ENCODE measurements at places on chromosomes 16 and 17. TPM values are rescaled to one million over a fixed set of nuclear protein-coding genes. Genes with fewer than 3 reads are reported as not detected.

GRCh38 chr16:67017421-67017750 lies 11.6 kb upstream of the CBFB start:
- no peak for DNase-seq

Gene STAC2
- 0.14 TPM for polyA plus RNA-seq

Gene NEUROD2
- 0.11 TPM for polyA plus RNA-seq

DNA sequence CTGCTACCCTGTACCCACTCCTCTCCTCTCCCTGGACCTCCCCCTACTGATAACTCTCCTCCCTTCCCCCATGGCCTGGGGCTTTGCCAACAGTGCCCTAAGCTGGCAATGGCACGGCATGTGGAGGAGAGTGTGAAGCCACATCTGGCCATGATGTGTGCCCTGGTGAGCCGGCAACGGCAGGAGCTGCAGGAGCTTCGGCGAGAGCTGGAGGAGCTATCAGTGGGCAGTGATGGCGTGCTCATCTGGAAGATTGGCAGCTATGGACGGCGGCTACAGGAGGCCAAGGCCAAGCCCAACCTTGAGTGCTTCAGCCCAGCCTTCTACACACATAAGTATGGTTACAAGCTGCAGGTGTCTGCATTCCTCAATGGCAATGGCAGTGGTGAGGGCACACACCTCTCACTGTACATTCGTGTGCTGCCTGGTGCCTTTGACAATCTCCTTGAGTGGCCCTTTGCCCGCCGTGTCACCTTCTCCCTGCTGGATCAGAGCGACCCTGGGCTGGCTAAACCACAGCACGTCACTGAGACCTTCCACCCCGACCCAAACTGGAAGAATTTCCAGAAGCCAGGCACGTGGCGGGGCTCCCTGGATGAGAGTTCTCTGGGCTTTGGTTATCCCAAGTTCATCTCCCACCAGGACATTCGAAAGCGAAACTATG lies 5.2 kb downstream of the TRAF4 start:
- no peak for DNase-seq

GRCh38 chr17:64129515-64129764 lies 504 bp downstream of the ERN1 start:
- no peak for DNase-seq

Gene TNFRSF13B
- polyA plus RNA-seq = not detected

Gene KRT222
- polyA plus RNA-seq = 0.61 TPM

- no peak for DNase-seq
These were observed 120.1 kb downstream of the ABCA8 start for GRCh38 chr17:68835071-68835470.

DNA sequence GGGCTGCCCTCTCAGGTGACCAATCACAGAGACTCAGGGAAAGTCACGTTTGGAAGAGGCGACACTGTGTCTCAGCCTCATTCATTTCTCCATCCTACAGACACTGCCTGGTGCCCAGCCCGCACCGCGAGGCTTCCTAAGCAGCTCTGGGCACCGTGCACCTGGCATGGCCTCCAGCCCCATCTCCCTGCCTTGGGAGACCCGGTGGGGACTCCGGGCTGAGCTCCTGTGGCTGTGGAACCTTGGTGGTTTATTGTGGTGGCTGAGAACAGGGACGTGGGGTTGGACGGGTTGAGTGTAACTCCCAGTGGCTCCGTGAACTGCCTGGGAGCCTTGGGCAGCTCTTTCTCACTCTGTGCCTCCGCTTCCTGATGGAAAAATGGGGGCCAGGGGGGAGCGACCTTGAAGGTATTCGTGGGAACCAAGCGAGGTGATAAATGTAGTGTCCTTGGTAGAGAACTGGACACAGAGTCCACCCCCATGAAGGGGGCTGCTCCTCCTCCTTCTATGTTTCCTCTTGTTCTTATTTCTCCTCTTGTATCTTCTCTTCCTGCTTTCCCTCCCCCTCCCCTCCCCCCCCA lies 215.4 kb downstream of the SEC14L1 start:
- no peak for DNase-seq

DNA sequence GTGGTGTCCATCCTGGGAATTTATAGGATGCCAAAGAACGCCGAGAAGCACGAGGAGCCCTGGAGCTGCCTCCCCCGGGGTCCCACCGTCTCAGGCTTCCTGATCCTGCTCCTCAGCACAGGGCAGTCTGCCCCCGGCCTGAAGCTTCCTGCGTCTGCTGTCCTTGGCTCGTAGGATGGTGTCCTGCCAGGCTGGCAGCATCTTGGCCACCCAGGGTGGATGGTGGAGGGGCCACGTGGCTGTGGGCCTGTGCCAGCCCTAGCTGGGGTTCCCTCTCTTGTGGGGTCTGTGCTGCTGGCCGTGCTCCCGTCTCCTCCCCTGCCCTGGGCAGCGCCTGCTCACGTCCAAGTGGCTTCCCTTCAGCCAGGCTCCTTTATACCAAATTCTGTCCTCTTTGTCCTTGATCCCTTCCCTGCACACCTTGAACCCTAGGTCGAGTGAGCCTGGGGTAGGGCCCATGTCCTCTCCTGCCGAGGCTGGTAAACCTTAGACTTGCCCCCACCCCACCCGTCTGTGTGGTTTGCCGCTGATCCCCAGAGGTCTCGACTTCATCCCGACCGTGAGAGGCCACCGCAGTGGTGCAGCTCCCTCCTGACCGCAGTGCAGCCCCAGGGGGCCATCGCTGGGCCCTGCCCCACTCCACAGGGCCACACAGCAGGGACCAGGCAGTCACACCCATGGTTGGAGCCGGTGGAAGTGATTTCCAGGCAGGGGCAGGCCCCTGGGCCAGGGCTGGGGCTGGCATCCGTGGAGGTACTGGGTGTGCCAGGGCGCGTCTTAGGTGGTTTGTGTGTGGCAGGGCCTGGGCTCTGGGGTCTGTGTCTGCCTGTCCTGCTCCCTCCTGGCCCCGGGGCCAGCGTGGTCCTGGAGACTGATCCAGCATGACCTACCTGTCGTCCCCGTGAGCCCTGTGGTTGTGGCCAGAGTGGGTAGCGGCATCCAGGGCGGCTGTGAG lies 46.5 kb downstream of the BAIAP2 start:
- DNase-seq = no peak

- no peak for DNase-seq
These were observed 17.2 kb downstream of the IQCK start for GRCh38 chr16:19735074-19735867.

- DNase-seq = no peak
These were observed 63.6 kb downstream of the PLD6 start for GRCh38 chr17:17142556-17142955.

- no peak for DNase-seq
These were observed 227.3 kb upstream of the RPL38 start for GRCh38 chr17:73976147-73976546.

DNA sequence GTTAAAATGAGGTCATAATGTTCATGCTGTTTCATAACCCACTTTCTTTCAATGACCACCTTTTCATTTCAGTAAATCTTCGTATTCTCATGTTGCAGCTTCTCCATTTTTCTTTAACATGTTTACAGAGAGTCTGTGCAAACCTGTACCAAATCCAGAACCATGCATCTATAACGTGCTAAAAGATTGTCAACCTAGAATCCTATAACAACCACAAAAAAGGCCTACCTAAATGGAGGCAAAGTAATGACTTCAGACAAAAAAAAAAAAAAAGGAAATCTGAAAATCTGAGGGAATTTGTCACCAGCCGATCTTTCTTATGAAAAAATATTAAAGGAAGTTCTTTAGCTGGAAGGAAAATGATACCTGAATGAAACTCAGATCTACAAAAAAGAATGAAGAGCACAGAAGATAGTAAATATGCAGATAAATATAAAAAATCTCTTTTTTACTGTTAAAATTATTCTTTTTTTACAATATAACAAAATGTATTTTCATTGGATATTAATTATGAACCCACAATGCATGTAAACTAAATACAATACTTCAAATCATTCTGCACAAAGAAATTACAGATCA lies 1.4 kb upstream of the SLFN11 start:
- DNase-seq = no peak

- DNase-seq = no peak
These were observed 21.4 kb downstream of the TTLL6 start for GRCh38 chr17:48795444-48796162.

DNA sequence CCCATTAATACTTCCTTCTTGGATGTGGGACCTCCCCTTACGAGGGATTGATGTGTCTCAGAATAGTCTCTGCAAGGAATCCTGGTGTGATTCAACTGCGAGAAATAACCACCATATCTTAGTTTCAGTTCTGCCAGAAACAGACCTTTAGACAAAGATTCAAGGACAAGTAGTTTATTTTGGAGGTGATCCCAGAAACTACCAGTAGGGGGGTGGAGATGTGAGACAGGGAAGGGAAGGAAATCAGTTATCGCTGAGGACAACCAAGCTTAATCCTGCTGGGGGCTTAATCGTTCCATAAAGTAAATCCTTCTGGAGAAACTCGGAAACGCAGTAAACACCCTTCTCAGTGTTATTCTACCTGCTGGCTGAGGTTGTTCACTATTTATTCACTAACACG lies 5.0 kb upstream of the SDR42E1 start:
- DNase-seq = no peak

Gene MFAP4
- 473 TPM for polyA plus RNA-seq

Gene MT3
- polyA plus RNA-seq = not detected

DNA sequence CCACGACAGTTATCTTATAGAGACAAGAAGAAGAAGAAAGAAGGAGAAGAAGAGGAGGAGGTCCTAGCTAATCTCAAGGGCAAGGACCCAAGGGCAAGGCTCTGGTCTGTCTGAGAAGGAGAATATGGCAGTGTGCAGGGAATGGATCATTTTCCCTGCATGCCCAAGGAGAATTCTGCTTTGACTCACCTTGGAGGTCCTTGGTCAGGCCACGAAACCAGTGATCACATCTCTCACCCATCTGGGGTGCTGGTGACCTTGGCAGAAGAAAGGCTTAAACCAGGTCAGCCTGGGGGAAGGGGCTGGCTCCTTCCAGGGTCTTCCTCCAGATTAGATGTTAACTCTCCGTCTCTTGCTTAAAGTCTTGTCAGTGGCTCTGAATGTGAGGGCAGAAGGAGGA lies 1.6 kb upstream of the FMNL1 start:
- no peak for DNase-seq

DNA sequence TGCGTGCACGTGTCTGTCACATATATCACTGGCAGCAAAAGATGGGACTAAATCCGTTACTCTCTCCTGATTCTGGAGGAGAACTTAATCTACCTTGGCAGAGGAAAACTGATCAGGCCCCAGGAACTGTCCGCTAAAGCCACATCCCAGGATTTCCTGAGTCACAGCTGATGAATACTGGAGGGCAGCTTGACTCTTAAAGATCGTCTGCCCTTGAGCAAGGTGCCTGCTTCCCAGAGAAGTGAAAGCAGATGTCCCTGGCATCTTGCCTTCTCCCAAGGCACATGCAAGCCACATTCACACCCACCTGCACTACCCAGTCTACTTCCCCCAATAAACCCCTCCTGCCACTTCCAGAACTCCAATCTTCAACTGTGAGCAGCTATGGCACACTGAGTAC lies 99.8 kb downstream of the CPPED1 start:
- DNase-seq = no peak

- DNase-seq = no peak
These were observed 6.0 kb downstream of the CA4 start for GRCh38 chr17:60155815-60156214.

Gene SCGB1C2
- not detected for polyA plus RNA-seq

GRCh38 chr17:52026075-52026474 lies 132.4 kb downstream of the CA10 start:
- no peak for DNase-seq

- DNase-seq = no peak
These were observed 12.9 kb downstream of the VASN start for GRCh38 chr16:4384509-4384942.

GRCh38 chr17:8142158-8142886 lies 9.9 kb downstream of the PER1 start:
- DNase-seq = no peak

DNA sequence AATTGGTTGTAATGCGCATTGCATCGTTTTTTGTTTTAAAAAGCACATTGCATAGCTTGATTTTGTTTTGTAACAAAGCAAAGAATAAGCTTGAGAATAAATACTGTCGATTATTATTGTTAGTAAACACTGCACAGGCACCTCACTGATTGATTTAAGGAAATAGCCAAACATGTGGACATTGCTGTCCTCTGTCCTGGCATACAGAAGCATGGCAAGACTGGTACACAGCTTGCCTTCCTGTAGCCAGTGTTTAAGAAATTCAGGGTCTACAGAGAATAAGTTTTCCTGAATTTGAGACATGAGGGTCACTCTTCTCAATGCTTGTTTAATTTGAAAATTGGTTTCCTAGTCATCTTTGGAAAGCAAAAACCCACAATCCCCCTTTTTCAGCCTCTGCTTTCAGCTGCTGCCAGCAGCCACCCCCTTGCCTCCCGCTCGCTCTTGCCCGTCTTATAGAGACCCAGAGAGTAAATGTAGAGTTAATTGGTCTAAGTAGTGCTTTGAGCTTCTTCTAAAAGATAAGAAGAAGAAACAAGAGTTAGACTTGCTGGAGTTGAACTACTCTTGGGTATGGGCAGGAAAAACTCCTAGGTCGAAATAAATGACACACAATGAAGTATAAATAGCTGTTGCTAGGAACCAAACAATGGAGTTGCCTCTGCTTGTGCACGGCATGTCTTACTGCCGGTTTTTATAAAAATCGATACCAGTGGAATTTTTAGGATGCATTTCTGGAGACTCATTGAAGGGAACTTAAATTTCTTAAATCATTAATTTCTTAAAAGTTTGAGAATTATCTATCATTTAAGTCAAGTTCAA lies 116.6 kb downstream of the MRTFB start:
- no peak for DNase-seq

Gene IL17C
- not detected for polyA plus RNA-seq

DNA sequence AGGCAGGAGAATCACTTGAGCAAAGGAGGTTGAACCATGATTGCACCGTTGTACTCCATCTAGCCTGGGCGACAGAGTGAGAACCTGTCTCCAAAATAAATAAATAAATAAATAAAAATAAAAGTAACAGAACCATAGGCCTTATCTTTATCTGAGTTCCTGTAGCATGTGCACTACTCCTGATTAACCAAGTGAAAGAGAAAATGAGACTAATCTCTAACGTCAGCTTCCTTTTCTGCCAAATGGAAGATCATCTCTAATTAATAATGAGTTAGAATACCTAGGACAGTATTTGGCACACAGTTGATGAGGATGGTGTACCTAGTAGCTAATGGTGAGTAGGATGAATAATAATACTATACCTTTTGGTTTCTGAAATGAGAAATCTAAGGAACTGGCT lies 520.4 kb downstream of the WWOX start:
- no peak for DNase-seq

Gene MSRB1
- 13.8 TPM for polyA plus RNA-seq

Gene ASGR2
- 0.48 TPM for polyA plus RNA-seq

- DNase-seq = no peak
These were observed 4.5 kb downstream of the CDH5 start for GRCh38 chr16:66370786-66371684.

Data from left lung (tissue), 14 donors.